ENCODE measurements at places on chromosomes 7 and 10. TPM values are rescaled to one million over a fixed set of nuclear protein-coding genes. Genes with fewer than 3 reads are reported as not detected.

DNA sequence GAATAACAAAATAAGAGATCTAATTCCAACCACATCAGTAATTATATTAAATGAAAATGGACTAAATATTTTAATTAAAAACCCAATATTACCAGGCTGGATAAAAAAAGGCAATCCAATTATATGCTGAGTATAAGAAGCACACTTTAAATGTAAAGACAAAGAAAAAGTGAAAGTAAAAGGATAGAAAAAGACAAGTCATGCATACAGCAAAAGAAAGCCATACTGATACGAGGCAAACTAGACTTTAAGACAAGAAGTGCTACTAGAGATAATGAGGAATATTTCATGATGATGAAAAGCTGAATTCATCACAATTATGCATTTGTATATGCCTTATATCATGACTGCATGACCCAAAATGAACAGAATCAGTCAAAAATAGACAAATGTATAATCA is 628.6 kb downstream of the PHTF2 start:
- DNase-seq = no peak

DNA sequence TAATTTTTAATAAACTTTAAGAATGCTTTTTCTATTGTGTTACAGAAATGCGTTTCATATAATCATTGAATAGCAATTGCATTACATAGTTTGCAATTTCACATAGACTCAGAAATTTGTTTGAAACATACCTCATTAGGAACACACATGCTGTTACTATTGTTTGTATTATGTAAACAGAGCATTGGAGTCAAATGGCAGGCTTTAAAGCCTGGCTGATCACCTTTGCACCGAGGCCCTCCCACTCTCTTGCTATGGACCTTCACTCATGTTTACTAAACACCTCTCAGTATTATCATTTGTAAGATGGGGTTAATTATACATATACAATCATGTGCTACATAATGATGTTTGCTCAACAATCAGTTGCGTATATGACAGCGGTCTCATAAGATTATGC is 203.6 kb upstream of the NPSR1 start:
- DNase-seq = peak; percentile 2

- DNase-seq = no peak
Observed at GRCh38 chr7:107446988-107447387, 22.9 kb upstream of the GPR22 start.

DNA sequence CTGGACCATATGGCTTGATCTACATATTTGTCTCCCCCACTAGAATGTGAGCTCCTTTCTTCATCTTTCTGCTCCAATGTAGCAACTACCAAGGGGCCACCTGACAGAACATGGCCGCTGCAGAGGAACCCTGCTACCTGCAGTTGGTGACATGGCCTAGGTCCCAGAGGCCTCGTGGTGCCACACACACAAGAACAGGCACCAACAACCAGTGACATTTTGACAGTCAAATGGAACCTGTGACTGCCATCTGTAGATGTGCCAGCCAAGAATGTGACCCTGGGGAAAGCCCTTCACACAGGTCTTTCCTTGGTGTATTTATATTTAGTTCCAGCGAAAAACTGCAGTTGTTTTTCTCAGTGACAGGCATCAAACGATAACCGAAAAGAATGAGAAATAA is 67.9 kb upstream of the ANKRD1 start:
- DNase-seq = no peak

- peak; percentile 68 for DNase-seq
Observed at GRCh38 chr7:29989257-29989995, at the start of gene SCRN1. TSS of gene SCRN1 (minus strand) at chr7:29989801. CDS start at chr7:29969067, 20,734 bp downstream.

GRCh38 chr7:38224392-38224791 is 46.3 kb downstream of the STARD3NL start:
- no peak for DNase-seq

DNA sequence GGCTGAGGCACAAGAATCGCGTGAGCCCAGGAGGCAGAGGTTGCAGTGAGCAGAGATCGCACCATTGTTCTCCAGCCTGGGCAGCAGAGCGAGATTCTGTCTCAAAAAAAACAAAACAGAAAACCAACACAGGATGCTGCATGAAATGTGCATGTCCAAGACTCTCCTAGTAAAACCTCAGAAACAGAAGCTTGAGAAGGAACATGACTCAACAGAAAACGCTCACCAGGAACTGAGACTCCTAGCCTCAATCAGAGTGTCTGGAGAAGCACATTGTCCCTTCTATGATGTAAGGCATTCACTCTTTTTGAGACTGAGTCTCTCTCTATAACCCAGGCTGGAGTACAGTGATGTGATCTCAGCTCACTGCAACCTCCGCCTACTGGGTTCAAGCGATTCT is 168.3 kb downstream of the MYOF start:
- DNase-seq = no peak

Gene SYNPO2L
- not detected for total RNA-seq

Gene FOXK1
- 12.7 TPM for total RNA-seq

Gene ZNF789
- total RNA-seq = 14.2 TPM
